ENCODE measurements at places on chromosomes 2 and 18.

- no peak for DNase-seq
Observed at GRCh38 chr2:49831698-49832367, 677.5 kb upstream of the FSHR start.

- DNase-seq, result no peak
Observed at GRCh38 chr2:178874529-178875240, 67.5 kb upstream of the TTN start.

DNA sequence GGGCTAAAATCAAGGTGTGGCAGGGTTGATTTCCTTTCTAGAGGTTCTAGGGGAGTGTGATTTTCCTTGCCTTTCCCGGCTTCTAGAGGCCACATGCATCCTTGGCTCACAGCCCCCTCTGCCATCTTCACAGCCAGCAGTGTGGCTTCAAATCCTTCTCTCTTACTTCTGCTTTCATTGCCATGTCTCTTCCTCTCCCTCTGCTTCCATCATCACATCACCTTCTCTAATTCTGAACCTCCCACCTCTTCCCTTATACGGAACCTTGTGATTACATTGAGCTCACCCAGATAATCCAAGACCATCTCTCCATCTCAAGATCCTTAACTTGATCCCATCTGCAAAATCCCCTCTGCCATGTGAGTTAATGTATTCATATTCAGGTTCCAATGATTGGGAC, 56.2 kb upstream of the RMDN2 start:
- DNase-seq, result no peak

DNA sequence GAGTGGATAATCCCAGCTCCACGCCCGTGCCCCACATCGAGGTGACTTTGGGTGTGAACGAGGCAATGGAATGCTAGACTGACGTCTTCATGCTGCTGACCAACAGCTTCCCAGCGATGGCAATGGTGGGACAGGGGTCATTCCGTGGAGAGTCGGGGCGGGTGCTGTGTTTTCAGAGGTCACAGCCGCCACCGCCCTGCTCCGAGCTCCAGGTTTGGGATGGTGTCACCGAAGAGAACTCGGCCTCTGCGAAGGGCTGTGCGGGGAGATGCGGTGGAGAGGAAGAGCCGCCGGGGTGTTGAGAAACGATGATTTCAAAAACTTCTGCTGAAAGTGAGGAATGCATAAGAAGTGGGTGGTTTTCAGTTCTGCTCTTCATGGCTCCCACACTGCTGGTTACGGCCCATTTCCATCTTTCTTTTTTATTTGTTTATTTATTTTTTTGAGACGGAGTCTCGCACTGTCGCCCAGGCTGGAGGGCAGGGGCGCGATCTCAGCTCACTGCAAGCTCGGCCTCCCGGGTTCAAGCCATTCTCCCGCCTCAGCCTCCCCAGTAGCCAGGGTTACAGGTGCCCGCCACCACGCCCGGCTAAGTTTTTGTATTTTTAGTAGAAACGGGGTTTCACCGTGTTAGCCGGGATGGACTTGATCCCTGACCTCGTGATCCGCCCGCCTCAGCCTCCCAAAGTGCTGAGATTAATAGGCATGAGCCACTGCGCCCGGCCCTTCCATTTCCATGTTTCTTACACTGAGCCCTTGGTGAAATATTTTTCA, 142.6 kb downstream of the RTP5 start:
- no peak for DNase-seq

DNA sequence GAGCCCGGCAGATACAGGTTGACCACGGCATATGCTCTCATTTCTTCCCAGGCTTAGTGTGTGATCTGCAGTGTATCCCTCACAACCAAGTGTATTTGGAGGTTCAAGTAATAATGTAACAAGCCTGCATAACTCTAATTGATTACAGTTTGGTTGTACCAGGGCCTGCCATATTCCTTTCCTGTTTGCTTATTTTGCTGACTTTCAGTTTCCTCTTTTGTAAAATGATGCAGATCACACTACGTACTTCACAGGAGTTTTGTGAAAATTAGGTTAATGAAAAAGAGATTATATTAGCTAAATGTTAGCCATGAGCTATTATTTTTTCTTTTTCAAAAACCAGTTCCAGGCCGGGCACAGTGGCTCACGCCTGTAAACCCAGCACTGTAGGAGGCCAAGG, 25.8 kb downstream of the SLC3A1 start:
- DNase-seq, result no peak

DNA sequence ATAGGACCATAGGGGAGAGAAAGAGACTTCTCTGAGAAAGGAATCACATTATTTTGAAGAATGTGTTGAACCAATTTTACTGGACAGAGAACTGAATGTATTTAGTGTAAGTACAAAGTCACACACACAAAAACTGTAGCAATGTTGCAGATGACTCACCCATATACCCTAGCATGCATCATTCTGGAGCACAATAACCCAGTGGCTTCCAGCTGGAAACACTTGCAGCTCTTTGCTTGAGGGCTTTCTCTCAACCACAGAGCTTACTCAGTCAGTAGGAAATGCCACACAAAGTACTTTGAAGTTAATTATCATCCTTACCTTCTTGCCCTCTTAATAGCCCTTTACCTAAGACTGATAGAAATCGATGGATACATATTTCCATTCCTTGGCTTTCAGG, 760.0 kb upstream of the FSHR start:
- no peak for DNase-seq

DNA sequence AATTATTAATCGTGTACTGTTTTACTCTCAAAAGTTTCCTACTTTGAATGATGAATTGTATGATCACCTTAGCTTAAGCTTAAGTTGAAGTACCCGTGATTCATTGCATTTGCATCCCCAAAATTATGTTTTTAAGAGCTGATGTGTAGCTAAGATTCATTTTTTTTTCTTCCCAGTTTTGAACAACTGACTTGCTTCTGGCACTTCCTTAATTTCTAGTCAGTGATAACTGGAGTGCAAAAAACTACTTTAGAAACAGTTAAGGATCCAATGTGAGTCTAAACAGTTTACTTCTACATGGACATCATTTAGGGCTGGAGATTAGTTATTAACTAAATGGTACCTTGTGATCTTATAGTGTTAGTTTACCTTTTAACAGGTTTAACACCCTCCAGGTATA, 124.0 kb upstream of the CAVIN2 start:
- no peak for DNase-seq

- DNase-seq, result no peak
Observed at GRCh38 chr2:190182071-190182524, 119.6 kb upstream of the MSTN start.

DNA sequence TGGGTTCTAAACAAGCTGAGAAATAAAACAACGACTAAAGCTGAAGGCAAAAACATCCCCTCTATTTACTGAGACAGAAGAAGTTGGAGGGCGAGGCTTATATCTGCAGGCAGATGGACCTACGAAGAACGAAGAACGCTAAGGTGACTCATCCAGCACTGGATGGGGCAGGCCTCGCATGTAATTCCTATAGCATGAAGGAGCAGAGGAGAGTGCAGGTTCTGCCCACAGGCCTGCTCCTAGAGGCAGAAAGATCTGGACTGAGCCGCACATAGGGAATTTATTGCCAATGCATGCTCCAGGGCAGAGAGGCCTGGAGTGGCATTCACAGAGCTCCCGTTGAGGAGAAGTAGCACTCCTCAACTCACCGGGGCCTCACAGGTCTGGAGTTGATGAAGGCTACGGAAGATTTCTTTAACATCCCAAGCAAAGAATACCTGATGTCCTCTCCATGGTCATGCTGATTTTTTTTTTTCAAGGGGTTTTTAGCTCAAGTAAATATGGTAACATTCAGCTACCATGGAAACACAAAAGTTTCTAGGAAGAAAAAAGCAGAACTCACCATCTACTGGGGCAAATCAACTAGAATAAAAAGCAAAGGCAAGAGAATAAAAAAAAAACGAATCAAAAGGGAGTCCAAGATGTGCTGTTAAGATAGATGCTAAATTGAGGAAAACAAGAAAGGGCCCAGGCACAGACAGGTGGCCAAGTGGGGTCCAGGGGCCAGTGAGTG, 10.4 kb upstream of the METTL21A start:
- no peak for DNase-seq

DNA sequence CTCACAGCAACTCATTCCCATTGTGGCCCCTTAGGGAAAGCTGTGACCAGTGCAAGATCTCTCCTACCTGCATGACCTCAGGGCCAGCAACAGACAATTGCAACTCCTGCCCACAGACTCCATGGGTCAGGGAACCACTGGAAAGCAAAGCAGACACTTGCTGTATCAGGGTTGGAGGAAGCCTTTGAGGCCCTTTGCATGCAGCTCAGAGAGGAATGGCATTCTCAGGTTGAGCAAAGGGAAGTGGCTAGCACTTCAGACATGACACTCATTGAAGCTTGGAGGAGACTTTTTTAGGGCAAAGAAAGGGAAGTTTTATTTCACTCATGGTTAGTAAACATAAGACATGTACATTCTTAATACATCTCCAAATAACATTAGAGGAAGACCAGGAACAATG, 22.1 kb downstream of the IL1F10 start:
- no peak for DNase-seq

DNA sequence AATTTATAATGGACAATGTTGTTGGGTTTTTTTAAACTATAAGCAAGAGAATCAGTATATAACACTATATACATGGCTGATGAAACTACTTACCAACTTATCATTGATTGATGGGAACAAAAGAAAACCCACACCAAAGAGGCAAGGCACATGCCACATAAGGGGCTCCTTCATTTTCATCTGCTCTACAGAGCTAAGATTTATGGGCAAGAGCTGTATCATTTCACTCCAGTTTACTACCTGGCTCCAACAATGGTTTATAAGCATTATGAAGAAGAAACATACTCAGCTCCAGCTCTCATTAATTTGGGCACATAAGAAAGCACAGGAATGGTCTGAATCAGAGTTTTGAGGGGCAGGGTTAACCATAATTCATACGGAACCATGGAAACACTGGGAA, 283.3 kb downstream of the AGPS start:
- no peak for DNase-seq

DNA sequence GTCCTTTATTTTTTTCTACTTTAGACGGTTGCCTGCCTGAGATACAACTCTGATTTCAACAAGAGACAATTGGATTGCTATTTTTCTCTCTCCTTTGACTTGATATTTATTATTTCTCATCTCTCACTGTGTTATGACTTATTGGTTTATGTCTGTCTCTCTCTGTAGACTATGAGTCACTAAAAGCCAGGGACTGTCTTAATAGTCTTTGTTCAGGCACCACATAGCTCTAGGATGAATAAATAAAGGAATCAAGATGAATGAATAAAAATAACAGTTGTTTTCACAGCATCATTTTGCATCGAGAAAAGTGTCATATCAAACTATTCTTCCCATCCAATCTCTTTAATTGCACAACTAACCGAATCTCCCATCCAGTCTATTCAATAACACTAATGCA, 31.4 kb upstream of the CD28 start:
- DNase-seq, result no peak

- no peak for DNase-seq
Observed at GRCh38 chr18:59612381-59612780, 84.8 kb downstream of the CCBE1 start.

DNA sequence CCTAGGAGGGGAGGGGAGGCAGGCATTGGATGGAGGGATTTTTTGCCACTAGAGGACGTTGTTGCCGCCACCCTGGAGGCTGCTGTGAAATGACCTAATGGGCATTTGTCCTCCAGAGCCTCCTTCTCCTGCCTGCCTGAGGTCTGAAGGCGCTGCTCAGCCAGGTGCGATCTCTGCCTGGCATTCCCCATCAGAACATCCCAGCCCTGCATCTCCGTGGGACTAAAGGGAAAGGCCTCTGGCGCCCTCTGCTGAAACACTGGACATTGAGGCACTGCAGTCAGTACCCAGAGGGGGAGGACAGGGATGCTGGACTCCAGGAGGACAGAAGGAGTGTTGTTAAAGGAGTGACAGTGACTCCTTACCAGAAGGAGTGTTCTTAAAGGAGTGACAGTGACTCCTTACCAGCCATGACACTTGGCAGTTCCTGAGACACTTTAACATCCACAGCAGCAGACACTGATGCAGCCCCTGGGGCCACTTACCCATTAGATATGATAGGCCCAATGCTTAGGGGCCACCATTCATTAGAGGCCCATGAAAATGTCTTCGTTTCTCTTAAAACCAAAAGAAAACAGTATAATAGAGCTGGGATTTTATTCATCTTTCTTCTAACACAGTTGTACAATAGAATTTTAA, 17.0 kb downstream of the THNSL2 start:
- DNase-seq, result no peak

- no peak for DNase-seq
Observed at GRCh38 chr2:71793926-71794325, 340.6 kb downstream of the DYSF start.

- no peak for DNase-seq
Observed at GRCh38 chr2:37782721-37783371, 111.4 kb upstream of the CDC42EP3 start.

DNA sequence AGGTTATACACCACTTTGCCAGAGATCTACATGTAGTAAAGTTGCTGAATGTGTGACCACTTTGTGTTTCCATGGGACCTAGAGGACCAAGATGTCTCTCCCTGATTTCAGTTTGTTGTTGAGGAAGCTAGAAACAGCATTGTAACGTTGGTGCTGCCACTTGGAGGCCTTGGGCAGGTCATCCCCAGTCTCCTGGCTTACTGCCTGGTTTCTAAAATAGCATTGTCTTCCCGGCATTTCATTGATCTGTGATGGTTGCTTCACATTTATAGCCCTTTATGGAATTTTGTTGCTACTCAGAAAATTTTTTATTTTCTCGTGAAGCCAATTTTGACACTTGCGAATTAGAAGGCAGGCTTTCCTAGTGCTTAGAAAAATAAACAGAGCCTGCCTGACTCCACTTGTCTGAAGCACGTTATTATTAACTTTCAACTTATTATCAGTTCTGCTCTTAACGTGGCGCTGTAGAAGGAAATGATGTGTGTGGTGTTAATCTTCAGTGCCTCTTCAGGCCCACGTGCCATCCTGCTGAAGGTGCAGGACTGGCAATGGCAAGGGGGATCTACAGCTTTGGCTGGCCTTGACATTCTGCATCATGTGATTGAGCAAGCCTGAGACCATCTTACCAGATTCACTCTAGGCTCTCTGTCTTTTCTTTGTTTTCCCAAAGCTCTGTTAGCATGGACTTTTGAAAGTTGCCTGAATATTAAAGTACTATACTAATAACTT, 59.9 kb downstream of the INPP4A start:
- DNase-seq, result no peak

- no peak for DNase-seq
Observed at GRCh38 chr18:8279781-8280330, 329.4 kb upstream of the RAB12 start.

GRCh38 chr2:207905546-207905945, 119.8 kb downstream of the PLEKHM3 start:
- DNase-seq, result no peak

DNA sequence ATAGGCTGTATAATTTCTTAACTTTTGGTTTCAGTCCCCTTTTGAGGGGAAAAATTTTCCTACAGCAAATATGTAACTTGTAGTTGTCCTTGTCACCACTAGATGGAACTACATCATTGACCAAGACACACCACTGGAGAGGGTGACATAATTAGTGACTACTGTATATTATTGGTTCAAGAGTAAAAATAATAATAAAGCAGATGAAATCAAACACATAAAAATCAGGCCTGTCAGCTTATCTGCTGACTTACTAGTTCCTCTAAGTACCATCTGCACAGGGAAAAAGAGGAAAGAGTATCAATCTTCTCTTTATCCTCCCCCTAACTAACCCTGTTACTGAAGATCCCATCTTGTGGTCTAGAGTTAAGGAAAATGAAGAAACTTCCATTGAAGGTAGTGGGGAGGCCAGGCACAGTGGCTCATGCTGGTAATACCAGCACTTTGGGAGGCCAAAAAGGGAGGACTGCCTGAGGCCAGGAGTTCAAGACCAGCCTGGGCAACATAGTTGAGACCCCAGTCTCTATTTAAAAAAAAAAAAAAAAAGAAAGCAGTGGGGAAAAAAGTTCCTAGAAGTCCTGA, 29.6 kb upstream of the ENOSF1 start:
- DNase-seq, result no peak

- no peak for DNase-seq
Observed at GRCh38 chr2:171741189-171741588, 53.9 kb downstream of the DYNC1I2 start.

Data from stimulated activated CD8-positive, alpha-beta memory T cell treated with anti-CD3 and anti-CD28 coated beads, Interleukin-15, amount 100 ng/mL, for 24 hours (primary cell).